ENCODE measurements at places on chromosomes 1 and 21.
A peak's percentile ranks its signal among the peaks of the same experiment; 100 is the strongest.

- no peak for DNase-seq
Measured at GRCh38 chr1:211488641-211489040, 3.3 kb downstream of the RD3 start.

DNA sequence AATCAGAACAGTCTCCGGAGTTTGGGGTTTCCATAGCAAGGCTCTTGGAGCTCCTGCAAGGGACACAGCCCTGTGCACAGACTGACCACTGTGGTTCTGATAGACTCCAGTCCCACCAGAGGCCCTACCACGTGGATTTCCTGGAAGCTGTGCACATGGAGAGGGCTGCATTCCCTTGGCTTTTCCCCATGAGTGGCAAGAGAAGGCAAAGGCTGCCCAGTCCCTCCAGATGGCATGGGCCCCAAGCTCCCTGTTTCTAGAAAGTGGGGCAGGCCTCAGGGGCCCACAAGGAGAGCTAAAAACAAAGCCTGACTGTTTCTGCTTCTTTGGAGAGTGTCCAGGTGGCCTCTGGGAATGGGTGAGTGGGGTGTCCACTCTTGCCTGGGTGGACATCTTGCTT lies 87.5 kb downstream of the DDX20 start:
- no peak for DNase-seq

- peak; percentile 55 for DNase-seq
Measured at GRCh38 chr1:204673209-204673608, 12.3 kb downstream of the LRRN2 start.

- DNase-seq: no peak
Measured at GRCh38 chr1:91617285-91617765, 116.7 kb downstream of the CDC7 start.

DNA sequence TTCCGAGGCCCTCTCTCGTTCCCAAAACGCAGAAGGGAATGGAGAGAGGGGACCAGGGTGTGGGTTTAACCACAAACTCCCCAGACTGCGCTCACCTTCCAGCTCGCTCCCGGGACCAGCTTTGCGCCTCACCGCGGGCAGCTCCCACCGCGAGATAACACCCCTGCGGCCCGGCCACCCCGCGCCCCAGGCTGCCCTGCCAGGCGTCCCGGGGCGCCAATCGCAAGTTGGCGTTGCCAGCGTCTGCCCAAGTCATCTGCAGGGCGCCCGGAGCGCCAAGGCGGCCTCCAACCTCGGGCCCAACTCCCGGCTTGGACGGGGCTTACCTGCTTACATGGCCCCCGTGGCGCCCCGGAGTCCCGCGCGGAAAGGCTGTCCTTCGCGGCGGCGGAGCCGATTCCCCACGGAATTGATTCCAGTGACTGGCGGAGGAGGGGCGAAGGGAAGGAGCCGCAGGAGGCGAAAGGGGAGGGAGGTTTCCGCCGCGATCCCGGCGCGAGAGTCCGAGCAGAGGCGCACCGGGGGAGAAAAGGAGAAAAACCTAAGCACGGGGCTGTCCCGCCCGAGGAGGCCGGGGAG lies 456 bp downstream of the PTPN14 start:
- no peak for DNase-seq

DNA sequence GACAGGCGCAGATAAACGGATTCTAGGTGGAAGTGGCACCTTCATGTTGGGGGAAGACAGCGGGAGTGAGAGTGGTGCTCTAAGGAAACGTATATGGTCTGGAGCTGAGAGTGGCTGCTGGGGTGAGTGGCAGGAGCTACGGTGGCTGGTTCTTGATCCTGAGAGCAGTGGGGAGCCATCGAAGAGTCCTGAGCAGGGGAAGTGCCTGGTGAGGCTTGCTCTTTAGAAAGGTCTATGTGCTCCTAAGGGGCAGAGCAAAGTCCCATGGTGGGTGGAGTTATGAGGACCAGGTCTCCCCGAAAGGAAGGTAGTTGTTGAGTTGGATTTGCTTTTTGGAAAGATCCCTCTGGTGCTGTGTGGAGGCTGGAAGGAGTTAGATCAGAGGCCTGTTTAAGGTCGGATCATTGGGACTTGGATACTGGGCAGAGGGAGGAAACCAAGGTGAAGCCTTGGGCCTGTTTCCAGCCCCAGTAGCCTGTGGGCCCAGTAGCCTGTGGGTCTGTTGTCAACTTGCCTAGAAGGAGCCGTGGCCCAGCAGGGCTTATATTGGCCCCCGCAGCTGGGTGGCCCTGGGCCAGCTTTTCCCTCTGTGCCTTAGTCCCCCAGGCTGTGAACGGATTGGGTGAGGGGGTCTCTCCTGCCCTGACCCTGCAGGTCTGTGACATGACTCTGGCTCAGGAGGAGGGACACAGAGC lies 33.0 kb downstream of the ACOT11 start:
- DNase-seq: no peak

DNA sequence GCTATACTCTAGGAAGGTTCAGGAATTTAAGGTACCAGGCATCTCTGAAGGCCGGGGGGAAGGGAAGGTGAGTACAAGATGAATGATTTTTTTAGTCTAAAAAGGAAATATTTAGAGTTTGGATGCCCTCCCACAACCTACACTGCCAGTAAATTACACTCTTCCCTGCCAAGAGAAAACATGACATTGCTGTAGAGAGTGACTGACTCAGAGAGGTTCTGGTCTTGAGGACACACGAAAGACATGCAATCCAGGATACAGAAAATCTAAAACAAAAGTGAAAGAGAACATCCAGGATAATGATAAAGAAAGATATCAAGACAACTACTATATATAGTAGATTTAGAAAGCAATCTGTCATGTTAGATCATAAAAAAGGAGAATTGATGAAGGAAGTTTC lies 200.5 kb downstream of the TYW3 start:
- no peak for DNase-seq

DNA sequence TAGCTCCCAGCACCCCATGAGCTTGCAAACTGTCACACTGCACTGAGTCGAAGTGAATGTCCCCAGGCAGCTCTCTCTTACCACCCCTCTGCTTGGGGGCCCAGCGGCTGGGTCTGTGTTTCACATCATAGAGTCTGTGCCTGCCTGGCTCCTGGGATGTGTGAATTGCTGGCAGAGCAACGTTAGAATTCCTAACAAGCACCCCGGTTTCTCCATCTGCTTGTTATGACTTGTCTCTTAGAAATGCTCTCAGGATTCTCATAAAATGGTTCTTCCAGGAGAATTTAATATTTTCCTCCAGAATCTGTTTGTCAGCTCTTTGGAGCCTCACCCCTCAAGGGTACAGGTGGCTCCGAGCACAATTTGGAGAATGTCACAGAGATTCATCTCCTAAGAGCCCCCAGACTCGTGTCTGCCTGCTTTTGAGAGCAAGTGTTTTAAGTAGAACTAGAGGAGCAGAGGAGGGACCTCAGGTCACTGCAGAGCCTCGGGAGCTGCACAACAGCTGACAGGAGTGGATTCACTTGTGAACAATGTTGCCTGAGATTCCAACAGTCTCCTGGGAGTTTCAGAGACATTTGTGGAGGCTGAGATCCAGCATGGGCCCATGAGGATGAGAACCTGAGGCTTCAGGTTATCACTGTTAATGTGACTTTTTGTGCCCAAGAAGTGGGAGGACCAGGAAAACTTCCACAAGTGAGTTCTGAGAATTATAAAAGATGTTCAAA lies 131.5 kb downstream of the KCNJ6 start:
- no peak for DNase-seq

- DNase-seq: no peak
Measured at GRCh38 chr1:148290881-148291280, 138.8 kb upstream of the NBPF11 start.

DNA sequence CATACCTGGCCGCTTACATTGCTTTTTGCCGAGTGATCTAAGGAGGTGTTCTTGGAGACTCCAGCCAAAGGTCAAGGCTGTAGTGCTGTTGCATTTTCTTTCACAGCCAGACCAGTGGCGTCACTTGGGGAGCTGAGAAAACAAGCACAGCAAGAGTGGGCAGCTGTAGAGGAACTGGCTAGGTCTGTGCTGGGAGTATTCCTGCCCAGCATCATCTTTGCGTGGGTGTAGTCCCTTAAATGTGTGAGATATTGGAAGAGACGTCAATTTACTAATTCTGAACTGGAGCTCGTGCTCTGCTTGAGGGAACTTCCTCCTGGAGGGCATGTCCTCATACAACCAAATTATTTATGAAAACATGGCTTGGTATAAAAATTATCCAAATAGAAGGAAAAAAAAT lies 10.2 kb downstream of the UBIAD1 start:
- no peak for DNase-seq
